ENCODE measurements at places on chromosomes 11 and 22. TPM values are rescaled to one million over a fixed set of nuclear protein-coding genes. Genes with fewer than 3 reads are reported as not detected.

GRCh38 chr22:48756146-48757111 is 1071.2 kb downstream of the BRD1 start:
- no peak overlapping the region for H3K27ac ChIP-seq
- H3K4me3 ChIP-seq = no peak overlapping the region
- no peaks in the 10 kb centered on the region for H3K27me3 ChIP-seq
- H3K36me3 ChIP-seq = no peaks in the 10 kb centered on the region
- no peak for DNase-seq
- no peaks in the 10 kb centered on the region for H3K4me1 ChIP-seq

GRCh38 chr22:29308791-29309262 is 2.4 kb downstream of the GAS2L1 start:
- H3K27me3 ChIP-seq = peaks cover 7% of the 10 kb centered on the region
- peak; percentile 65 for DNase-seq
- H3K27ac ChIP-seq = no peak overlapping the region
- H3K36me3 ChIP-seq = peaks cover 2% of the 10 kb centered on the region
- peaks cover 17% of the 10 kb centered on the region for H3K4me1 ChIP-seq

The OR51B2 gene
- not detected for total RNA-seq

GRCh38 chr22:41915786-41916493 is 1.1 kb upstream of the SHISA8 start:
- H3K27me3 ChIP-seq = peaks cover 66% of the 10 kb centered on the region
- no peaks in the 10 kb centered on the region for H3K36me3 ChIP-seq
- no peak overlapping the region for H3K27ac ChIP-seq
- no peak overlapping the region for H3K4me3 ChIP-seq

DNA sequence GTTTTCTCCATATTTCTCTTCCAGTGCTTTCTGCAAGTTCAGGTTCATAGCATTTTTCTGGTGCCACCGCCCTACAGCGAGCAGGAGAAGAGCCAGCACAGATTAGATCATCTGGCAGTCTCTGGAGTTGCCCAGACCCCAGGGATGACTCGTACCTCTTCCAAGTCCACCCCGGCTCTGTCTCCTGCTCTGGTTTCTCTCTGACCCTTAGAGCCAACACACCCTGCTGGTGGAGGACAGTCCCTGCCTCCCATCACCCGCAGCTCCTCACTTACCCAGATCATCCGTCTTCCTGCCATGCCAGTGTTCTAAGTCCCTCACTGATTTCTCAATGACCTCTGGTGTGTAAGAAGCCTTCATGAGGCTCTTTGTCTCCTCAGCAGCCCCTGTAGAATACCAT is 28.0 kb downstream of the TST start:
- no peak overlapping the region for H3K4me3 ChIP-seq
- no peaks in the 10 kb centered on the region for H3K36me3 ChIP-seq
- DNase-seq = no peak

GRCh38 chr11:109329716-109330115 is 92.3 kb upstream of the C11orf87 start:
- DNase-seq = no peak
- H3K4me1 ChIP-seq = no peaks in the 10 kb centered on the region
- H3K27me3 ChIP-seq = no peaks in the 10 kb centered on the region
- no peak overlapping the region for H3K4me3 ChIP-seq
- no peaks in the 10 kb centered on the region for H3K36me3 ChIP-seq
- no peak overlapping the region for H3K27ac ChIP-seq

- DNase-seq = no peak
- no peak overlapping the region for H3K4me3 ChIP-seq
- no peak overlapping the region for H3K27ac ChIP-seq
- H3K36me3 ChIP-seq = no peaks in the 10 kb centered on the region
- H3K27me3 ChIP-seq = no peaks in the 10 kb centered on the region
These were observed 44.7 kb downstream of the GAB4 start for GRCh38 chr22:16963189-16963945.

DNA sequence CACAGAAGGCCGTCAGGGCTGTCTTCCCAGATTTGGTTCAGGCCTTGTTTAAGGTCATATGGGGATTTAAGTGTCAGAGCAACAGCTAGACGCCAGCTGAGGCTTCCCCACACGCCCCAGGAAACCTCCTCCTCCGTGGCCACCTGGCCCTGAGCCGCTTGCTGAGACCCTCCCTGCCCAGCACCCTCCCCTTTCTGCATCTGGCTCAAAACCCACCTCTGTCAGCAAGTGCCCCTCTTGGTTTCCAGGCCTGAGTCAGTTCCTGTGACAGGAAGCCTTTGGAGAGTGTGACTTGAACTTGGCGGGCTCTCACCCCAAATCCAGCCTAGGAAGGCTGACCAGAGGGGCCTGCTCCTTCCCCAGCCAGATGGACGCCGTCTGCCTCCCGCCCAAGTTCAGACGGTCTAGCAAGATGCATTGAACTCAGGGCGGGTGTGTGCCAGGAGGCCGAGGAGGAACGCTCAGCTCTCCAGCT is 561 bp downstream of the FXYD2 start:
- H3K27ac ChIP-seq = no peak overlapping the region
- DNase-seq = no peak
- H3K27me3 ChIP-seq = peaks cover 2% of the 10 kb centered on the region
- peaks cover 6% of the 10 kb centered on the region for H3K4me1 ChIP-seq
- H3K4me3 ChIP-seq = no peak overlapping the region

GRCh38 chr11:73135346-73136284 is 6.5 kb downstream of the FCHSD2 start:
- peaks cover 4% of the 10 kb centered on the region for H3K4me1 ChIP-seq
- no peaks in the 10 kb centered on the region for H3K27me3 ChIP-seq
- no peak for DNase-seq
- H3K4me3 ChIP-seq = no peak overlapping the region

DNA sequence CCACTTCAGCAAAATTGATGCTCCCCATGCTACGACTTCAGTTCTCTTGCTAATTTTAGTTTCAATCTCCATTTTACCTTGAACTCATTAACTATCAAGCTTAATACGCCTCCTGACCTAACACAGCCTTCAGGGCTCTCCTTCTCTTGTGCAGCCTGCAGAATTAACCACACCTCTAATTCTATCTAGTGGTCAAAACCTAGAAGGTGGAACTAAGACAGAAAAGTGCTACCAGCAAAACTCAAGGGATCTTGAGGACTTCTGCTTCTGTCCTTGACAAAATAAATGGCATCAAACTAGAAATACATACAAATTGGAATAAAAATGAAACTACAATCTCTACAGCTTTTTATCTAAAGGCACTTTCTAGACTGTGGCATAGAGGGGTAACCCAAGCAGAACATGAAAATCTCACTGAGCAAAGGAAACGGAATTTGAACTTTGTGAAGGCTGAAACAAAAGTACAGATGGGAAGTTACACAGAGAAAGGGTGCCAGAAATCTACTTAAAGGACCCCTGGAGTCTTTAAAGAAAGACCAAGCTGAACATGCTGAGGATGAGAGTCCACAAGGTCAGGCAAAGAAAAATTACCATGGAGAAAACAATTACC is 10.7 kb downstream of the CWF19L2 start:
- H3K4me3 ChIP-seq = no peak overlapping the region
- no peak overlapping the region for H3K27ac ChIP-seq
- H3K27me3 ChIP-seq = no peaks in the 10 kb centered on the region
- no peak for DNase-seq
- H3K4me1 ChIP-seq = no peaks in the 10 kb centered on the region
- peaks cover 5% of the 10 kb centered on the region for H3K36me3 ChIP-seq

The EIF3D gene
- total RNA-seq = 746 TPM

All from IMR-90 (cell line).